Activated gamma-delta T cell treated with anti-CD3 and anti-CD28 coated beads, Interleukin-2, amount 50 U/mL, for 16 hours (primary cell): ENCODE measurements at places on chromosomes 4 and X.

- no peak for DNase-seq
Measured at GRCh38 chrX:17635231-17635630, 102.1 kb upstream of the SCML1 start.

GRCh38 chr4:38775326-38775725 is 7.5 kb downstream of the TLR10 start:
- no peak for DNase-seq

DNA sequence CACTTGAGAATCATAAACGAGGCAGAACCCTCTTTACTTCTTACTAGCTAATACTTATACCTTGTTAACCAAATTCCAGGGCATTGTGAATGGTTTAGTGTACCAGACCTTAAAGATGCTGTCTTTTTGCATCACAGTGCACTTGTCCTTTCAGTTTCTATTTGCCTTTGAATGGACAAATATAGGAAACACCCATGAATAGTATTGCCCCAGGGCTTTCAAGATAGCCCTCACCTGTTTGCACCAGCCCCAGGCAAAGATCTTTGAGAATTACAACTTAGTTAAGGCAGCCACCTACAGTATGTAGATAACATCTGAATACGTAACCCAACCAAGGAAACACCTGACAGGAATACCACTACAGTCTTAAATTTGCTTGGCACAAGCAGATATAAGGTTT is 60.8 kb upstream of the CT45A1 start:
- DNase-seq: no peak

DNA sequence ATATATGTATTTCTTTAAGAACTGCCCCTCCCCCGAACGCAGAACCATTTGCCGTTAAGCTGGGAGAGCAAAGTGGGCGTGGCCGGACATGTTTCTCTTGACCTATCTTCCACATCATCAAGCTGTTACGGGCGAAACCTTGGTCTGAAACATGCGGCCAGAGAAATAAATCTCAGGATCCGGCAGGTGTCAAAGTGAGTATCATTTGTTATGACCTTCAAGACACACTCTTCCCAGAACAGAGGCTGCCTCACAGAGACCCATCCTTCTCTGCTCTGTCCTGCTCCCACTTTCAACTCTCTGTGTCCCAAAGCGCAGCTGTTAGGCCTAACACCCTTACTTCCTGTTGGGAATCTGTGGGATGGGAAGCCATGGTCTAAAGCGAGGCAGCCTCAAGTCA is at the start of gene MAGEB18:
TSS of gene MAGEB18 (plus strand) at position 70 of the 400 bp plus-strand sequence. CDS start 643 bp downstream, outside the sequence.
- DNase-seq: no peak

GRCh38 chr4:48367016-48367415 is 25.7 kb downstream of the SLAIN2 start:
- DNase-seq: no peak

DNA sequence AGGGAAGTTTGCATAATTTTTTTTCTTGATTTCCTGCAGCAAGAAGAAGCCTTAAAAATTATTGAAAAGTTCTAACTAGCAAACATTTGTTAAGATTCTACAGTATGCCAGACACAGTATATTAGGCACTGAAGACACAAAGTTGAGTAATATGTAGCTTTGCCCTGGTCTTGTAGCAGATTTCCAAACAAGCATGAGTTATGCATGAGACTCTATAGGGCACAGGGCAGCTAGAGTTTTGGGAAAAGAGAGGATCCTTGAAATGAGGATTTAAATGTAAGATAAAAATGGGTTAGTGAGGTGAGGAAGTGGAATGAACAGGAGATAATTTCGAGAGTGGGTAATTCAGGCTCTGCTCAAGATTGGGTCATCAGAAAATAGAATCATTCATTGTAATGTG is 8.6 kb upstream of the GPRIN3 start:
- no peak for DNase-seq

GRCh38 chr4:164115236-164115635 is 620.7 kb downstream of the TMA16 start:
- DNase-seq: no peak

DNA sequence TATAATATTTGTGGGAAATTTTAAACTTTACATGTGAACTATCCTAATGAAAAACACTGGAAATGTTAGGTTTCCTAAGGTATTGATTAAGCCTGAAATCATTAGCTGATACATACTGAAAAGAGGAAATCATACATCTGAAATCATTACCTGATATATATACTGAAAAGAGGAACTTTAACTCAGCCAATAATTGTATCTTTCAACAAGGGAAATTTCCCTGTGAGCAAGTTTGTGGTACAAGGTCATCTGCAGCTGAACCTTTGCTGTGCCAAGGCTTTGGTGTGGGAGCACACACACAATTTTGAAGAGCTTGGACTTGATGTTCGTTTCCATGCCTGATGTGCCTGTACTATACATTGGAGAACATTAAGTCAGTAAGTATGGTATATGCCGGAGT is 131.9 kb upstream of the USP9X start:
- DNase-seq: no peak

- no peak for DNase-seq
Measured at GRCh38 chrX:40104985-40105834, 7.5 kb upstream of the BCOR start.

GRCh38 chr4:20840648-20841190 is 140.5 kb downstream of the PACRGL start:
- DNase-seq: no peak

GRCh38 chr4:120481756-120482155 is 415.1 kb upstream of the MAD2L1 start:
- no peak for DNase-seq

GRCh38 chrX:39396358-39396995 is 595.2 kb downstream of the MID1IP1 start:
- no peak for DNase-seq

DNA sequence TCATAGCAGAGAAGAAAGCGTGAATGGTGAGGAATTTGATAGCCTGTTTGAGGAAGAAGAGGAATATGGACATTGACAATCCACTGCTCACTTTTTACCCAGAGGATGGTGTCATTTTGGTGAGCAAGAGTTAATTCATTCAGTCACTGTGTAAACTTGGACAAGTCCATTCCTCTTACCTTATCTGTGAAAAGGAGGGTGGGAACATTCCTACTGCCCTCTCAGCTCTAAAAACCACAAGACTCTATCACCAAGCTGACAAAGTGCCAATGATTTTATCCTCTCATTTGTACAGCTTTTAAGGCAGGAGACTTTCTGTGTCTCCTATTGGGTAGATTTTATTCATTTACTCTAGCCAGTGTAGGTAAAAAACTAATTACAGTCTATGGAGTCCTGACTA is 103.8 kb downstream of the LUZP4 start:
- DNase-seq: no peak

GRCh38 chrX:70436343-70436742 is 8.3 kb upstream of the DLG3 start:
- DNase-seq: no peak

DNA sequence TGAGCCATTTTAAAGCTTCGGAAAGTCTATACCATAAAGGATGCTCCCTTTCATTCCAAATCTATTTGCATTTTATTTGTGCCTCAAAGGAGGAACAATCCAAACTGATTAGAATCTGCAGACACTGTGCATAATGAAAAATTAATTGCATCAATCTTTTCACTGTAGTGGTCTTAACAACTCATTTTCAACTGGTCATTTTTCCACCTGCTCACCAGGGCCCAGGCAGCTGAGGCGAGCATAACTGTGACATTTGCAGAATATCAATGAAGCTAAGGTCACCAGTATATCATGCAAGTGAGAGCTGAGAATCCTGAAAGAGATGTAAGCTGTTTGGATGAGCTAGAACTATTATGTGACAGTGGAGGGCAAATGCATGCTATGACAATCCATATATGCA is 387.3 kb upstream of the TECRL start:
- DNase-seq: no peak

DNA sequence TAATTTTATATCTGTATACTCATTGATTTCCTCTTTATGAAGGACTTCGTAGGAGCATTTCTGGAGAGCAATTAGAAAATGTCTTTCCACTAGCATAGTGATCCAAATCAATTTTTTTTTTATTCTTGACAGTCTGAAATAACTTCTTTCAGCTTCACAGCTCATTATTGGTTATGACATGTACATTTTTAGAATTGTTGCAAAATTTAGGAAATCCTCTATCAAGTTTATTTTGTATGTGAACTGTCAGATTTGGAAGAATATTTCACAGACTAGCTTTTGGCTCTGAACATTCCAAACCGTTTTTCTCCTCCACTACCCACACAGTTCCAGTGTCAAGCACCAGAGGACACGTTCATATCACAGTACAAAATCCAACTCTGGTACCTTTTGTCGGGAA is 249.6 kb upstream of the ATOH1 start:
- no peak for DNase-seq

- no peak for DNase-seq
Measured at GRCh38 chrX:42189576-42189975, 266.2 kb upstream of the CASK start.

- no peak for DNase-seq
Measured at GRCh38 chr4:64584125-64584524, 174.9 kb upstream of the TECRL start.

DNA sequence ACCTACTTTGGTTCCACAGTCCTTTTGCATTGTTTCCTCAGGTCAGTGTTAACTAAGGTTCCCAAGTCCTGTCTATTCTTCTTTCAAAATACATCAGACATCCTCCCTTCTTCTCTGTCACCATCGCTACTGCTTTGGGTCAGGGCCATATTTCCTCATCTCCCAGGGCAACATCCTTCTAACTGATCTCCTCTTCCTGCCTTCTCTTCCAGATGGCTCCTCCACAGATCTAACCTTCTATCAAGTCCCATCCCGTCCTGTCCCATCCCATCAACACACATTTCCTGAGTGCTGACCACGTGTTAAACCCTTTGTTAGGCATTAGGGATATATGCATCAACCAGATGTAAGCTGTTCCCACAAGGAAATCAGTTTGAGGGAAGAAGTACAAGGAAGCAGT is 25.9 kb downstream of the PLAC1 start:
- no peak for DNase-seq

GRCh38 chr4:69858690-69859089 is 1.3 kb downstream of the SULT1E1 start:
- DNase-seq: no peak

GRCh38 chr4:84814094-84814750 is 152.3 kb downstream of the WDFY3 start:
- DNase-seq: no peak

DNA sequence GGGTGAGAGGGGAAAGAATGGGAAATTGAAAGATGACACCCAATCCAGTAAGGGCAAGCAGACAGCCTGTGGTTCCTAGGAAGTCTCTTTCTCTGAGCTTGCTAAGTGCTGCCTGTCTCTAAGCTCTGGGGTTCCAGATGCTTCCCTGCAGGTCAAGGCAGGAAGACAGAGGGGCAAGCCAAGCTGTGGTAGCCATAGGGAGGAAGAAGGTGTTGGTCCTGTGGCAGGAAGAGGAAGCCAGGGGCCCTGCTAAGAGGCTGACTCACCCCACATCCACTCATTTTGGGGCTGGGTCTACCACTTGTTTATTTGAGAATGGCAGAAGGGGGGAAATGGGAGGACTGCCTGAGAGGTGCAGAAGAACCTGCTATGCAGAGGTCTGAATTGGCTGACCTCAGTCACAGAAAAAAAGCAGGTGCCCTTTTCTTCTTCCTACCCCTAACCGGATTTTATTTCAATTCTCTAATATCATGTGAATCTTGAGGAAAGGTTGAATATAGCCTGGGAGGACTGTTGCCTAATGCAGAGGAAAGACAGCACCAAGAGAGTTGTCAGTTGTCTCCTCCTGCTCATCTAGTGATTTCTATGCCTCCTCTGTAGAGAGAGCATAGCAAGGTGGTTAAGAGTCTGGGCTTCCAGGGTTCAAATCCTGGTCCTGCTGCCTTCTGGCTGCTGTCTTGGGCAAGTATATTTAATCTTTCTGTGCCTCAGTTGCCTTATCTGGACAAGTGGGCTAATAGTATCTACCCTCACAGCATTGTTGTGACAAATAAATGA is 27.4 kb downstream of the HOPX start:
- no peak for DNase-seq

DNA sequence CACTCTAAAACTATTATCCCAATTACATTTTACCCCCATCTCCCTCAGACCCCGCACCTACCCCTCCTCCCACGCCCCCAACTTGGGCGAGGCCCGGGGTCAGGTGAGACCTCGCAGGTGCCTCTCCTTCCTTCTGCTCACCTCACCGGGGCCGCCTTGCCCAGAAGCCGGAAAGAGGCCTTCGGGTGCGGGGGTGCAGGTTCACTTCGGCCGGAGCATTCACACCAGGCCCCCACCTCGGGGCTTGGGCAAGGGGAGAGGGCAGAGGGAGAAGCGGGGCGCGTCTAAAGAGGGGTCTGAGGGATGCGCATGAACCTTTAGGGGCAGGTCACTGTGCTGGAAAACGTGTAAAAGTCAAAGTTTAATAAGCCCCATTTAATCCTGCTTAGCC is 427 bp downstream of the ZNF182 start:
- no peak for DNase-seq

GRCh38 chr4:74426101-74426500 is 18.8 kb upstream of the AREG start:
- DNase-seq: no peak

- DNase-seq: no peak
Measured at GRCh38 chr4:3248811-3249661, at the start of gene MSANTD1. Gene MSANTD1, plus strand, starts transcription at chr4:3249159. Its CDS starts 64 bp downstream, at chr4:3249223.

GRCh38 chrX:18927558-18927957 is 56.4 kb downstream of the PHKA2 start:
- no peak for DNase-seq

GRCh38 chr4:147809211-147809610 is 77.3 kb downstream of the ARHGAP10 start:
- no peak for DNase-seq

GRCh38 chr4:38072578-38072977 is 112.4 kb downstream of the PTTG2 start:
- no peak for DNase-seq

- no peak for DNase-seq
Measured at GRCh38 chr4:117596917-117597480, 437.3 kb upstream of the NDST3 start.

DNA sequence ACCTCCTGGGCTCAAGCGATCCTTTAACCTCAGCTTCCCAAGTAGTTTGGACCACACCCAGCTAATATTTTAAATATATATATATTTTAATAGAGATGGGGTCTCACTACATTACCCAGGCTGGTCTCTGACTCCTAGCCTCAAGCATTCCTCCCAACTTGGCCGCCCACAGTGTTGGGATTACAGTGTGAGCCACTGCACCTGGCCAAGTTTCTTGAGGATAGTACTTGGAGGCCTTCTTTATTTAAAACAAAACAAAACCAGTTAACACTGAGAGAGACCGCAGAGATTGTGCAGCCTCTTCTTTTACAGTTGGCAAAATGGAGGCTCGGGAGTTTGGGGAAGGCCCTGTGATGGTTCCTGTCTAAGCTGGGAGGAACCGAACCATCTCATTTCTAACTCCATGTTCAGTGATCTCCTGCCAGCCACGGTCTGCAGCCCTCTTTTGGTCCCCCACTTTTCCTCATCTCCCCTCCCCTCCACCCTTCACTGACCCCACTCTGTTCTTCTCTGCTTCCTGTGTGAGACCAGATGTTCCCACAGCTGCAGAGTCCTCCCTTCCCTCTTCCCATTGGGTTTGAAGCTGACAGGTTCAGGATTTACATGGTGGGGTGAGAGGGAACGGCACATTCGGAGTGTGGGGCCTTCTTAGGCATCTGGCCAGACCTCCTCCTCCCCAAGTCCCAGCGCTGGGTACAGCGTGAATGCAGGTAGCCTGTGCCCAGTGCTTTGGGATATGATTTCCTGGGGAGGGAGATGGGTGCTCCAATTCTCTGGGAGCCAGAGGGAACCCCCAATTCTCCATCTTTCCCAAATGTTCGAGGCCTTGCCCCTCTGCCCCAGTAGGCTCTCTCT is 1.4 kb upstream of the SORCS2 start:
- no peak for DNase-seq

GRCh38 chr4:154534296-154534695 is 15.9 kb downstream of the PLRG1 start:
- DNase-seq: no peak
